Stimulated activated CD8-positive, alpha-beta memory T cell treated with anti-CD3 and anti-CD28 coated beads, Interleukin-2, amount 100 ng/mL, for 48 hours (primary cell): ENCODE measurements at places on chromosomes 5 and 9.

DNA sequence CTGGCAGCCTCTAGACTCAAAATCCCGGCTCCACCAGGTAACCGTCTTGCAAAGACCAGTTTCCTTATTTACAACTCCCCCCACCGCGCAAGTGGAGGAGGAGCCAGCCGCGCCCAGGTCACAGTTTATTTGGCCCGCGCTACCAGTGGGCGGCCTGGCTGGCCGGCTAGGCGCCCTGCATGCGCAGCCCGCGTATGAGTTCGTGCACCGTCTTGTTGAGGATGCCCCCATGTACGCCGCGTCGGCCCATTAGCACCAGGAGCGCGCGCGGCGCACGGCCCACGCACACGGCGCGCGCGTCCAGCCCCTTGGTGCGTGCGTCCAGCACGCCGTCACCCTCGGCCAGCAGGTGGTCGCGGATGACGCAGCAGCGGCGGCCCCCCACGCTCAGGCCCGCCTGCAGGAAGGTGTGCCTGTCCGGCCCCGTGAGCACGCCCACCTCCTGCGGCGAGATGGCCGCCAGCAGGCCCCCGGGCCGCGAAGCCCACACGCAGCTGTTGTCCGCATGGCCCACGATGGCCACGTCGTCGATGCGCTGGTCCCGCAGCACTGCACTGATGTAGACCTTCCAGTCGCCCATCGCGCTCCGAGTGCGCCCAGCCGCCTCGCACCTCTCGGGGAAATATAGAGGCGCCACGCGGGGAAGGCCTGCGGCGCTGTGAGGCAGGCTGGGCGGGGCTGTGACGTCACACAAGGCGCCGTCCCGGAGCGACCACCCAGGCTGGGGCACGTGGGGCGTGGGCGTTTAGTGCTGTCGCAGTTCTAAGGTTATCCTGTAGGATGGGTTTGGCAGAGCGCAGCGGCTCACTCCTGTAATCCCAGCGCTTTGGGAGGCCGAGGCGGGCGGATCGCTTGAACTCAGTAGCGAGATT is at the start of gene PFN3:
Gene PFN3, minus strand, starts transcription at position 665 of the 872 bp plus-strand sequence. Its CDS starts 85 bp downstream, at position 580.
- no peak for DNase-seq

GRCh38 chr9:94630833-94631232 is 8.5 kb downstream of the FBP1 start:
- DNase-seq: no peak

GRCh38 chr5:56250011-56250410 is 16.9 kb upstream of the ANKRD55 start:
- no peak for DNase-seq

DNA sequence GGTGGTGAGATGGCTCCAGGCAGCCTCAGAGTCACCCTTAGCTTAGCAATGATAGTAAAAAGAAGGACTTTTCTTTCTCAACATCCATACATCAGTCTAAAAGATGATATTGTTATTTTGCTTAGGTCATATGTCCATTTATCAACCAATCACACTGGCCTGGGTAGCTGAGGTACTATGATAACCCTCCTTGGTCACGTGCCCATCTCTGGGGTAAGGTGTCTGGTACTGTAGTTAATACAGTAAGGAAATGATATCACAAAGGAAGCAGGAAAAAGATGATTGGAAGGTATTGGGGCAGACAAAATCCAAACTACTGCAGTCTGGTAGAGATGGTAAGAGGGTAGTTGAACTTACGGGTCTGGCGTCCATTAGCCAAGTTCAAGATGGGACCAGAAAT is 5.1 kb upstream of the SMAD5 start:
- no peak for DNase-seq

GRCh38 chr5:158669275-158669674 is 430.4 kb downstream of the EBF1 start:
- DNase-seq: no peak

- no peak for DNase-seq
These were observed 19.3 kb downstream of the NREP start for GRCh38 chr5:111737716-111738115.

DNA sequence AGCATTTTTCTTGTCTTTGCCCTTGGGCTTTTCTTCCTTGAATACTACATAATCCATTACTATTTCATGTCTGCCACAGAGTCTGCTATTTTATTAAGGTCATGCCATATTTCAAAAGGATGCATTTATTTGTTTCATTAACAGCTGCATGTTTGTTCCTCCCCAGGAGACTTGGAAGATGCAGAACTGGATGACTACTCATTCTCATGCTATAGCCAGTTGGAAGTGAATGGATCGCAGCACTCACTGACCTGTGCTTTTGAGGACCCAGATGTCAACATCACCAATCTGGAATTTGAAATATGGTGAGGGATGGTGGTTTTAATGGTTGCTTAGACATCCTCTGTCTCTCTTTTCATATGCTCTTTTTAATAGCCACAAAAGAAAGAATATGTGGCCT is 4.0 kb downstream of the IL7R start:
- no peak for DNase-seq

DNA sequence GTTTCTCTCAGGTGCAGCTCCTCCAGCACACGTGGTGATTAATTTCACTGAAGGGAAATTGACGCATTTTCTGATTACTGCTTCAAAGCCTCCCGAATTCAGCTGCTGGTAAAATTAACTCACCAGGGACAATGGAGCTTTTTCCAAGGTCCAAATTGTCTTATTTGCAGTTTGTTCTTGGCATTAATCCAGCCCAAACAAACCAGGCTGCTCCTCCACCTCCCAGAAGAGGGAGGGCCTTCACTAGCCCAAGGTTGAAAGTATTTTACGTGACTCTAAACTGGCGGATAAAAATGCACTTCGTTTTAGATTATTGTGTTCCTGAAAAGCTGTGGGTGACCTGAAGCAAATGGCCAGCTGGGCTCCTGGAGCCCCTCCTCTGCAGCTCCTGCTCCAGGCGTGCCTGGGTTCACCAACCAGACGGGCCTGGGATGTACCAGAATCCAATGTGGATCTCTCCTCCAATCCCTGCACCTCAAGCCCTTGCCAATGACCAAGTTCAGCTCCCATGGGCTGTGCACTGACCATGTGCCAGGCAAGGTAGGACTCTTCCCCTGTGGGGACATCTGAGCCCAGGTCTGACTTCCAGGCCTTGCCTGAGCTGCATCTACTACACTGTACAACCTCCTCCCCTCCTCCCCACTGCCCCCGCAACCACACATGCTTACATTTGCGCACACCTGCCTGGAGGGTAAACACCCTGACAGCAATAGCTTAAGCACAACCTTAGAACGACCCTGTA is 193.4 kb downstream of the CDK5RAP2 start:
- no peak for DNase-seq

GRCh38 chr5:132825033-132825833 is 5.2 kb downstream of the SHROOM1 start:
- no peak for DNase-seq

DNA sequence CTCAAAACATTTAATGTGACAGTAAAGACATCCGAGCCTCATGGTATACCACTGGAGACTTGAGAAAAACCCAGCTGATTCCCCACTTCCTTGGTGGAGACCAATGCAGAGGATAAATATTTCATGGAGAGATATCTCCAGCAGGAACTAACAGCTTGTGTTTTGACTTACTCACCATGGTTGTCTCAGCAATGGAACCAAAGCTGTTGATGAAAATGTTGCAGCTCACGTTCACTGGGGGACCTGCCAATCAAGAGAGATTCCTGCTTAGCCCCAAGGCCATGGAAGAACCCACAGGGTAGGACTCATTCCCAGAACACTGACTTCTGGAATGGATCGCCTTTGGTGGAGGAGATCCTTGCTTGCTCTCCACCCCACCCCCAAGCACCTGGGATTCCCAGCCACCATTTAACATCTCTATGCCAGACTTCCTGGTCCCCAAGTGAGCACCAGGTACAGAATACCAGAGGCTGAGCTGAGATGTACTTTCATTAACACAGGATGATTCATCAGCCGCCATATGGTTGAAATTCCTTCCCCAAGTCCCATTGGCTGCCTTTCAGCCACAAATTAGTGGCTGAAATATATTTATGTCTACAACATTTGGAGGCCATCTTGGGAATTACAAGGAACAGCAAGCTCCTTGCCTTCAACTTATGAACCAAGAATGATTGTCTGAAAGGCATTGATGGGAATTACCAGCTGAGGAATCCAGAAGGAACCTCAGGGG is 37.9 kb downstream of the GLRA1 start:
- no peak for DNase-seq

DNA sequence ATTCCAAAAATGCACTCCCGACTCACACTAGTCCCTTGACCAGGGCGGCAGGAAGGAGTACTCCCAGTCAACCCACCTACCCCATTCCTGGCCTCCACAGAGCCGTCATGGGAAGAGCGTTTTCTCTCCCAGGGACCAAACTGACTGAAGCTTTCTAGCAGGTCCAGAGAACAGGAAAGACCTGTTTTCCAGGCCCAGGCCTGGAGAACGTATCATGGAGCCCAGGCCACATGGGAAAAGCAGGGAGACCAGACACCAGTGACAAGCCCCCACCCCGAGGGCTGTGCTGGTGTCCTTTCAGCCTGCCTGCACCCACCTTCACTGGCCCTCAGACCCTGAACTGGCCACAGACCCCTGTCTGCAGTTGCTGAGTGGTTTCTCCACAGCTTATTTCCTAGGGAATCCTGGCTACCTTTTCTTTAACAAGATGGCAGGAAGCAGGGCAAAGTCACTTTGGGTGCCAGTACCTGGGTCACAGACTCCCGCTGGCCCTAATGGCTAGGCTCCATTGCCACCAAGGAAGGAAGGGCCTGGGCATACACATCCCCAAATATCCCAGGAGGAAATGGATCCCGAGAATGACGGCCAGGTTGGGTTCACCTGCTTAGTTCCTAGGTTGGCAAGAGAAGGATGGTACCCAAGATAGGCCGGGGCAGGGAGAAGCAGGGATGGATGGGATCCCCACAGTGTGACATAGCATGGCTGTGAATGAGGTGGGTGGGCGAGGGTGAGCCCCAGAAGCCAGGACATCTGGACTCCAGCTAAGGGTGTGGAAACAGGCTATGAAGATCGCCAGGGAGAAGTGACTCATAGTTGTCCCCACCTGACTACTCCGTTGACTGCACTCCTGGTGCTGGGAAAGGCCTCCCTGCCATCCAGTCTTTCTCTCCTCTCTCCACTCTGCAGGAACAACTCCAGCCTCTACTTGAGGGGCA is 12.2 kb downstream of the CCNI2 start:
- no peak for DNase-seq

GRCh38 chr5:76604838-76605237 is 18.4 kb downstream of the F2RL2 start:
- DNase-seq: no peak

GRCh38 chr5:159814805-159815585 is 101.3 kb upstream of the ADRA1B start:
- no peak for DNase-seq

DNA sequence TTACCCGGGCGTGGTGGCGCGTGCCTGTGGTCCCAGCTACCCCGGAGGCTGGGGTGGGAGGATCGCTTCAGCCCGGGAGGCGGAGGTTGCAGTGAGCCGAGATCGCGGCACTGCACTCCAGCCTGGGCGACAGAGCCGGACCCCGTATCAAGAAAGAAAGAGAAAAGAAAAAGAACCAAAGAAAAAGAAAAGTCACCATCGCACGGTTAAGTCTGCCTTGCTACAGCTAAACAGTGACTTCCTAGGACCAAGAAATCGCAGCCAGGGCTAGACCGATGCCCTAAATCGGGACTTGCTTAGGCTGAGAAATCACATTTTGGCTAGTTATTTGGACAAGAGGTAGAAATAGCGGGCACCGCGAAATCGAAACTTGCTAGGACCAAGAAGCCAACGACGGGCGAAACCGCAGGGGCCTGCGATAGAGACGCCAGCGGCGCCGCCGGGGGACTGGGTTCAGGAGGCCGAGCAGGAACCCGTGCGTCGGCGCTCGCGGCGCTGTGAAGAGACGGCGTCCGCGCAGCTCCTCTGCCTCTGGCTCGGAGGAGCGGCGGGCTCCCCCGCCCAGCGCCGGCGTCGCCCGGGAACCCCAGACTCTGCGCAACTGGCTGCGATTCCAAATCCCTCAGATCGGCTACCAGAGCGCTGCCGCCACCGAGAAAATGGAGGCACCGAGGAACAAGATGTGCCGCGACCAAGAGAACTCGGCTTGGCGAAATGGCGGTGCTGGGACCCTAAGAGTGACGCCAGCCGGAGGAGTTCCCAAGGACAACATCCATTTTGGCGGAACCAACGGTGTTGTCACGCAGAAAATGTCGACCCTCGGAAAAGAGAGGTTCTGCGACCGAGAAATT is 26.1 kb upstream of the ANXA2R start:
- peak; percentile 58 for DNase-seq
